ENCODE measurements at places on chromosomes 1 and 21. TPM values are rescaled to one million over a fixed set of nuclear protein-coding genes. Genes with fewer than 3 reads are reported as not detected.

Gene VAMP3
- total RNA-seq = 101 TPM

Gene SPATA21
- total RNA-seq = not detected

Gene MYOG
- not detected for total RNA-seq

Gene PADI3
- total RNA-seq = not detected

Gene FBXO2
- total RNA-seq = 1.9 TPM

- DNase-seq = peak; percentile 82
Measured at GRCh38 chr21:42220138-42220701, 1.3 kb downstream of the ABCG1 start.

GRCh38 chr1:168281603-168282325, 1.1 kb downstream of the TBX19 start:
- no peak for DNase-seq

DNA sequence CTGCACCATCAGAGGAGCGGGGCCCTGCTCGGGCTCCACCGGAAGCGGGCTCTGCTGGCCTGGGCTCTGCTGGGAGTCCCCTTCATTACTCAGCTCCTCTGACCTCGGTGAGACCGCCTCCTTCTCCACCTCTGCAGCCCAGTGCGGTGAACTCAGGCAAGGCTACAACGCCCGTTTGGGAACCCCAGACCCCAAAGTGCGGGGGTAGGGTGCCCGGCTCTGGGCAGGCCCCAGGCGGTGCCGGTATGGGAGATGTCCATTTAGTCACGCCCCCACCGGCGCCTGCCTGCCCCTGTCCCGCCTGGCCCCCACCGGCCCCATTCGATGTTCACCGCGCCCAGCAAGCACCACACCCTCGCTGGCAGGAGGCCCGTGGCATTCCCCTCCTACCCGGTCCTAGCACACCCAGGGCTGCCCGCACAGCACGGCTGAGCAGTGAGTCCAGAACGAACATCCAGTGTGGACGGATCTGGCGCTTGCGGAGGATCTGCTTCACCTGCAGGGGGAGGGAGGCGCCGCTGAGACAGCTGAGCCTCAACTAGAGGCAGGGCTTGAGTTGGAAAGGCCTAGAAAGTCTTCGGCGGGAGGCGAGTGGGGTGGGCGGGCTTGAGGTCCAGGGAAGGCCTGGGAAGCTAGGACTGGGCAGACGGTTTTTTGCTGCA, 10.0 kb downstream of the MAP3K6 start:
- no peak for DNase-seq

Measured in posterior vena cava (tissue), 2 donors.